ENCODE measurements at places on chromosomes 7 and 10.

DNA sequence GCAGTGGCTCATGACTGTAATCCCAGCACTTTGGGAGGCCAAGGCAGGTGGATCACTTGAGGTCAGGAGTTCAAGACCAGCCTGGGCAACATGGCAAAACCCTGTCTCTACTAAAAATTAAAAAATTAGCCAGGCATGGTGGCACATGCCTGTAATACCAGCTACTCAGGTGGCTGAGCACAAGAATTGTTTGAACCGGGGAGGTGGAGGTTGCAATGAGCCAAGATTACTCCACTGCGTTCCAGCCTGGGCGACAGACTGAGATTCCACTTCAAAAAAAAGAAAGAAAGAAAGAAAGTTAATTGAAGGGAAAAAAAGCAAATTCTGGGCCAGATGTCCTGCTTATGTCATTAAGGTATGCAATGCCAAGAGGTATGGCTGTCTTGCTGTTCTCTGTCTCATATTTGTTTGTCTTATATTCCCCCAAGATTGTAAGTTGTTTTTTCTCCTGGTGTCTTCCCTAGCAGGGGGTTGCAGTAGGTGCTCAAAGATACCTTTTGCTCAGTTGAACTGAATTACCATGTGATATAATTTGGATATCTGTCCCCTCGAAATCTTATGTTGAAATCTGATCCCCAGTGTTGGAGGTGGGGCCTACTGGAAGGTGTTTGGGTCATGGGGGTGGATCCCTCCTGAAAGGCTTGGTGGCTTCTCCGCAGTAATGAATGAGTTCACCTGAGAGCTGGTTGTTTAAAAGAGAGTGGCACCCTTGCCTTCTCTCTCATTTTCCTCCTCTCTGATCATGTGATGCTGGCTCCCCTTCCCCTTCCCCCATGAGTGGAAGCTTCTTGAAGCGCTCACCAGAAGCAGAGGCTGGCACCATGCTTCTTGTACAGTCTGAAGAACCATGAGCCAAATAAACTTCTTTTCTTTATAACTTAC is 60.9 kb downstream of the MYOF start:
- no peak for DNase-seq

- no peak for DNase-seq
Measured at GRCh38 chr10:126935263-126935946, 30.2 kb downstream of the DOCK1 start.

GRCh38 chr10:96235326-96236089 is 35.9 kb downstream of the BLNK start:
- DNase-seq, result no peak

DNA sequence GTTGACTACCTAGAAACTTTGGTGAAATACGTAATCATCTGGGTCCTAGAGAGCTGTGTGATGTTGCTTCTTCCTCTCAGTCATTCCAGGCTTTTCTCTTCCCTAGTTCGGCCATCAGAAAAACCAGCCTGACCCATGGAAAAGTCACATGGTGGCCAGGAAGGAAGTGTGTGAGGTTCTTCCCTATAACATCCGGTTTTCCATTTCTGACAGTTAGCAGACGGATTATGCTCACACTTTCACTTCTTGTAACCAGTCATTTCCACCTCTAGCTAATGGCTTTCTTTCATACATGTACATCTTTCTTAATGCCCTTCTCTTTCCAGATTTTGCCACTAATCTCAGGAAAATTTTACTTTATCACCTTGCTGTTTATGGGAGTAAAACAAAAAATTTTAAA is 110.0 kb upstream of the GLCCI1 start:
- no peak for DNase-seq

GRCh38 chr10:30052062-30052461 is 7.3 kb downstream of the JCAD start:
- no peak for DNase-seq
